NCI-H2171 (cell line): ENCODE measurements at places on chromosomes 12 and 14.

- no peak for DNase-seq
These were observed 12.0 kb downstream of the FUT8 start for GRCh38 chr14:65424531-65424930.

GRCh38 chr14:91291786-91292405, 47.4 kb upstream of the GPR68 start:
- DNase-seq: no peak

DNA sequence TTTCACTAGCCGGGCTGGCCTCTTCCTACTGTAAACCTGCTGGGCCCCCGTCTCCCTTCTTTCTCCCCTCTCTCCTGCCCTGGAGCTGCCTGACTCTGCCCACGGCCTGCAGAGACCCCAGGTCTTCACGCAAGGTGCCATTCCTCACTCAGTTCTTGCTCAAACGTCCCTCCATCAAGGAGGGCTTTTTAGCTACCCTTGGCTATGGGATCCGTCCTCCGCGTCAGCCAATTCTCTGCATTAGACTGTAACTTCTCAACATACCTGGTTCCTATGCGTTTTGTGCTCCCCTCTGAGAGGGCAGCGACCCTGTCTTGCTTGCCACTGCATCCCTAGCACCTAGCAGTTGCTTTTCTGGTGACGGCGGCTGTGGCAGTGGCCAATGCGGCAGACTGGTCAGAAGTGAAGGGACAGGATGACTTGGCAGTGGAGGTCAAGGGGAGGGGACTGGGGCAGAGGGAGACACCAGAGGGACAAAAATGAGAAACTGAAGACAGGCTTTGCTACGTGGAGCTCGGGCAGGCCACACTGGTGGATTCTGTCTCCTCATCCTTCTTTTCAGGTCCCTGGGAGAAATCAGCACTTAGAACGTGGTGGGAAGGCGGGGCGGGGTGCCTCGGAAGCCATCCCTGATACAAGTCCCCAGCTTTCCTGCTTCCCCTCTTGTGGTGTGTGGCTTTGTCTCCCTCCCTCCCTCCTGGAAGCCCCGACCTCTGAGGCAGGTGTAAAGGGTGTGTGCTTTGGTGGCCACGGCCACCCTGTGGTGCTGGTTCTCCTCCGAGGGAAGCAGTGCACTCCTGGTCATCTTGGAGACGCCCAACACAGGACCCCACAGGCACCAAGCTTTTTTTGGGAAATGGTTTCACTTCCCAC, 1.8 kb downstream of the B3GNT4 start:
- no peak for DNase-seq

DNA sequence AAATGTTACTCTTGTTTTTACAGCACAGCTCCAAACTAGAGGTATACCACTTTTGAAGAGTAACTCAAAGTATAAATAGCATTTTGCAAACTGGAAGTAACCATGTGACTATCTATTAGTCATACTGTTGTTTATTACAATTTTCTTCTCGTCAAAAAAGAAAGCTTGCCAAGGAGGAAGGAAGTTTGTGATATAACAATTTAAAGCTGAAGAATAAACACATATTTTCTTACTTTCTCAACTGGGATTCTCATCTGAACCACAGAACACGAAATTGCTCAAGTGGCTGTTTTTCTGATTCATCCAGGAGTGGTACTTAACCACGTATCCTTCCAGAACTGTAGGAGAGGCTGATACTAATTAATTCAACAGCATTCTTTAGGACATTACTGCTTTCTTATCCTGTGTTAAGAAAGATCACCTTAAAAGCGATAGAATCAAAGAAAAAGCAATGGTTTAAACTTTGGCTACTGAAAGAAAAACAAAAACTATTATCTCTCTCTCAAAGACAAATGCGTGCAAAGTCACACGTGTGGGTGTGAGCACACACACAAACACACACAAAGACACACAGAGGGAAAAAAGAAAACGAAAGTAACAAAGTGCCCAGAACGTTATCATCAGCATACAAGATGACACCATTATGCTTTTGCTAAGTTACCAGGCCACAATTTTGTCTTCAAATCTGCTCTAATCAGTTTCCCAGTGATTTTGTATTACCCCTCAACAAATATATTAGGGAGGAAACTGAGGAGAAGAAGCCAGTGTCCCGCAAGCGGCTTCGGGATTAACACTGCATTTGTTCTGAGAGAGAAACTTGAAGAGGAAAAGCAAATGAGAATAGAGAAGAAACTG, at the start of gene CLEC2B:
Gene CLEC2B (minus strand): TSS at position 48 of the 855 bp plus-strand sequence.
- no peak for DNase-seq

GRCh38 chr12:42396473-42397259, 70.7 kb downstream of the PPHLN1 start:
- no peak for DNase-seq
